BJ (cell line): ENCODE measurements at places on chromosomes 2 and 18. TPM values are rescaled to one million over a fixed set of nuclear protein-coding genes. Genes with fewer than 3 reads are reported as not detected.

TRIM43 gene
- polyA plus RNA-seq: not detected in 2 replicates

- DNase-seq: no peak
Measured at GRCh38 chr2:77013457-77013856, 508.7 kb downstream of the LRRTM4 start.

GRCh38 chr2:85909005-85909404 is 20.2 kb upstream of the ST3GAL5 start:
- DNase-seq: no peak

ATP6V1C2 gene
- polyA plus RNA-seq: 0.04 and 0.12 TPM in 2 replicates

CEBPZOS gene
- polyA plus RNA-seq: 24.6 and 40.0 TPM in 2 replicates

GRCh38 chr2:20565623-20566236 is 85.2 kb downstream of the HS1BP3 start:
- no peak for DNase-seq

UGT1A9 gene
- polyA plus RNA-seq: not detected in 2 replicates

GRCh38 chr18:26103579-26103978 is 13.2 kb upstream of the SS18 start:
- DNase-seq: no peak

DNA sequence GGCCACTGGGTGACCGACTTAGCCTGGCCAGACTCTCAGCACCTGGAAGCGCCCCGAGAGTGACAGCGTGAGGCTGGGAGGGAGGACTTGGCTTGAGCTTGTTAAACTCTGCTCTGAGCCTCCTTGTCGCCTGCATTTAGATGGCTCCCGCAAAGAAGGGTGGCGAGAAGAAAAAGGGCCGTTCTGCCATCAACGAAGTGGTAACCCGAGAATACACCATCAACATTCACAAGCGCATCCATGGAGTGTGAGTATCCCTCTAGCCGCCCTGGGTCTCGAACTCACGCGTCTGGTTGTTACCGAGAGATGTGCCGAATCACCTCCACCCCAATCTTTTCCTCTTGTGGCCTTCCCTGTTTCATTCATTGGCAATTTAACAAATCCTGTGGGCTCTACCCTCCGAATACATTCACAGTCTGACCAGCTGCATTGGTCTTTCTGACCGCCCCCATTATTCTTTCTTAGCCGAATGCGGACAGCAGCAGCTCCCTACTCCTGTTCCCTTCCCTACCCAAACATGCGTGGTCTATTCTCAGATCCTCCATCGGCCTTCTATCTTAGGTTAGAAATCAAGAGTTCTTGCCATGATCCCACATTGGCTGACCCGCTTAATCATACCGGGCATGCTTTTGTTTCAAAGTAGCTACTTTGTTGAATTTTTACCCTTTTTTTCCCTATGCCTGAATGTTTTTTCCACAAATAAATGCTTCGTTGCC is 631 bp downstream of the RPL31 start:
- no peak for DNase-seq

- no peak for DNase-seq
Measured at GRCh38 chr2:238848976-238849853, 1.3 kb downstream of the TWIST2 start.

IL36RN gene
- polyA plus RNA-seq: not detected in 2 replicates

DNA sequence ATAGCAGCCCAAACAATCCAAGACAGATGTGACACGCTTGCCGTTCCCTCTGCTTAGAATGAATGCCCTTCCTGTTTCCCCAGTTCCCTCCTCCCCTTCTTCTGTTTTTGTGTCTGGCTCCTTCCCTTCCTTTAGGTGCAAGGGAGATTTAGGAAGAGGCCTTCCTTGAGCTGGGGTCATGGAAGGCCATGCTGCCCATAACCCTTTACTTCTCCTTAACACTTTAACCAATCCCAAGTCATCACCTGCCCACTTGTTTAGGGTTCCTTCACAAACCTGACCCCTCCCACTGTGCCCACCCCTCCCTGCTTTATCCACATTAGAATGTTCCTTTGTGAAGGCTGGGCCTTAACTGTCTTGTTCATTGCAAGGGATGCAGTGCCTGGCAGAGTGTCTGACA is 24.9 kb downstream of the TMEM247 start:
- DNase-seq: no peak

DNA sequence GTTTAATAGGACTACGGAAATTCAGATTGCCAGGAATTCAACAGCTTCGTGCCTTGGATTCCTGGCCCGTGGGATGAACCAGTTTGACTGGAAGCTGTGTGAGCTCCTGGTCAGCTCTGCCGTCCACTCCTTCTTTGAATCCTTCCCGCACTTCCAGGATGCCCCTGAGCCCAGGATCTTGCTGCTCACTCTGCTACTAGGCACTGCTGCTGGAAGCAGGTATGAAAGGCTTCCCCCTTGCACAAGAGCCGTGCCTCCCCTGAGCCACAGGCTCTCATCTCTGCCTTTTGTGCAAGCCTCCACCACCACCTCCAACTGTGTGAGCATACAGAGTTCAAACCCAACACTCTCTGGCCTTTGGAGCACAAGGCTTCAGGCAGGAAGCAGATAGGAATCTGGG is 34.9 kb downstream of the EN1 start:
- no peak for DNase-seq

- no peak for DNase-seq
Measured at GRCh38 chr2:130391872-130392670, 36.2 kb downstream of the PTPN18 start.

GRCh38 chr18:59923539-59924196 is 23.9 kb downstream of the PMAIP1 start:
- no peak for DNase-seq

DNA sequence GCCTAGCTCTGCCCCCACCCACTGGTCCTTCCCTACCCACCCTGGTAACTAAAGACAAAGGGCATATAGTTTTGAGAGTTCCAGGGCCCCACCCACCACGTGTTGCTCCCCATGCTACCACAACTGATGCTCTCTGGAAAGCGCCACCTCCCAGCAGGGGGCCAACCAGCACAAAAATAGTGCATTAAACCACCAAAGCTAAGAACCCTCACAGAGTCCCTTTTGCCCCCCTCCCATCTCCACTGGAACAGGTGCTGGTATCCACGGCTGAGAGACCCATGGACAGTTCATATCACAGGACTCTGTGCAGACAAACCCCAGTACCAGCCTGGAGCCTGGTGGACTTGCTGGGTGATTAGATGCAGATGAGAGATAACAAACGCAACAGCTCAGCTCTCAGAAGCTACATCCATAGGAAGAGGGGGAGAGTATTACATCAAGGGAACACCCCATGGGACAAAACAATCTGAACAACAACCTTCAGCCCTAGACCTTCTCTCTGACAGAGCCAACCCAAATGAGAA is 715.9 kb downstream of the NUP35 start:
- no peak for DNase-seq

DNA sequence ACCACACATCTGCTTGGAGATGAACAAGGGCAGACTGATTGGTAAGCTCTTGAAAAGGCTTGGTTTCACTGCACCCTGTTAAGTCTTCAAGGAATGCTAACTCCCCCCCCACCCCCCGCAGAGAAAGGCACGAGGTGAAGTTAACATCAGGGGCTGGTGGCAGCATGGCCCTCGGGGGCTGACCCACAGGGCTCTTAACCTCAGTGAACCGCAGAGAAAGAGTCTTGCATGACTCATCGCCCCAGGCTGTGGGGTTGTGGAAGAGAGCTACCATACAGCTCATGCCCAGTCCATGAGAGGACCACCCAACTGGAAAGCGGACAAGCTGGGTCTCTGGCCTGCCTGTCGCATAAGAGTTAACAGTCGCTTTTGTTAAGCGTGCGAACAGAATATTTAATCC is 10.6 kb upstream of the CEP68 start:
- DNase-seq: no peak

- DNase-seq: no peak
Measured at GRCh38 chr2:218717262-218717661, 6.6 kb downstream of the TTLL4 start.
